ENCODE measurements at places on chromosomes 3 and 15.

GRCh38 chr3:14209581-14210289 lies 31.1 kb downstream of the LSM3 start:
- no peak for DNase-seq

- DNase-seq, result no peak
These were observed 20.8 kb downstream of the FAM174B start for GRCh38 chr15:92634671-92635201.

DNA sequence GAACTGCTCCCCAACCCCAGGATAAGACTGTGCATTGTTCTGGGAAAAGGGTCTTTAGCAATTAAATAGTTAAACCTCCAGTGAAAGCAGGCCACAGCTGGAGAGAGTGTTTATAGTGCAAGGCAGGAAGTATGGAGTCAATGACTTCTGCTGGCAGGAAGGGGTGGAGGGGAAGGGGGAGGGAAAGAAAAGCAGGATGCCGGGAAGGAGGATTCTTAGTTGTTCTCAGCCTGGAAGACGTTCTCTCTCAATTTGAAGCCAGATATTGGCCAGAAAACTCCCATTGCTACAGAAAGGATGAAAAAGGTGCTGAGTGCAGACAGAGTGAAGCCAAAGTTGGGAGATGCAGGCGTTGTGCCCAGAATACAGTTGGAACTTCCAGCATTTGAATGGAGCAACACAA lies 35.7 kb upstream of the ACTL6A start:
- peak; percentile 93 for DNase-seq

GRCh38 chr3:149291178-149291577 lies 42.3 kb downstream of the TM4SF18 start:
- no peak for DNase-seq

GRCh38 chr15:59296181-59296617 lies 76.5 kb downstream of the MYO1E start:
- no peak for DNase-seq

- no peak for DNase-seq
These were observed 3.1 kb upstream of the EXOG start for GRCh38 chr3:38493031-38493430.

- no peak for DNase-seq
These were observed 56.5 kb downstream of the MCTP2 start for GRCh38 chr15:94287794-94288246.

DNA sequence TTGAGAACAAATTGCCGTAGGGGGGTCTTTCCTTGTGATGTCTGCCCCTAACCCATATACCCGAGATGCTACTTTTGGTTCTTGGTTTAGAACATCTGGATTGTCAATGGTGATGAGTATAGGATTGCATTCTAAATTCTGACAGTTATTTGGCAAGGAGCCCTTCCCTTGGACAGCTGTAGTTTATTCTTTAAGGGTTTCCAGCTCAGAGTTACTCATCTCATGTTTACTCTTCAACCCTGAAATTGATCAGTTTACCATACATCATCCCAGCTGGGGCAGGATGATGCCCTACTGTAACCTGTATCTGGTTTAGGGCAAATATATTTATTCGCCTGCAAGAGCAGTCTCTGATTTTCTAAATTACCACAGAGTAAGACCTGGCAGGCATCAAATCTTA lies 85.7 kb upstream of the XCR1 start:
- DNase-seq, result no peak

DNA sequence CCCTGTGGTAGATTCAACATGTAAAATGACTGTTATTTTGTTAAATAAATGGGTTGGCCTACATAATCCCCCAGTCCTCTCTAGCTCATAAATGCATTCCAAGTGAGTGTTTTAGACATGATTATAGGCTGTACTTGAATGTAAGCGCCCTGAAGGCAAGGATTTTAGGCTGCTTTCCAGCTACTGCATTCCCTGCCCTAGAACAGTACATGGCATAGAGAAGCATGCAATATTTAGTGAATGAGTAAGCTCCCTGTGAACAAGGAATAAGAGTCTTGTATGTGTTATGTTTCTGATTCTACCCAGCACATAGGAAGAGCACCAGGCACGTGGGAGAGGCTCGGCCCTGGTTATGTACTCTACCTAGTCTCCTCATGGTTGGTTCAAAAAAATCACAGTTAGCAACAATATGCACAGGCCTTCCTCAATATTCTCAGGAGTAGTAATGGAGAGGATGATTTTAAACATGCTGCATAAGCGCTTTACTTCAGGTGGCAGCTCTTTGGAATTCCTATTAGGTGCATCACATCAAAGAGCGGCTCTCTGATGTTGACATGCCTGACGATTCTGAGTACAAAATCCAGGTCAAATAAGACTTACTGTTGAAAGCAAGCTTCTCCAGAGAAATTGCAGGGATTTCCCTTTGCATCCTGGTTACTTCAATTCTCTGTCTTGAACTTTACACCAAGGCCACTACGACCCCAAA lies 456.6 kb downstream of the MAGI1 start:
- DNase-seq, result no peak

- no peak for DNase-seq
These were observed 3.4 kb downstream of the KLHL40 start for GRCh38 chr3:42688487-42689420.

- no peak for DNase-seq
These were observed 31.2 kb downstream of the PLA1A start for GRCh38 chr3:119628816-119629445.

- no peak for DNase-seq
These were observed 562.1 kb downstream of the IGSF11 start for GRCh38 chr3:118472586-118472985.

GRCh38 chr3:65173841-65174240 lies 486.0 kb upstream of the ADAMTS9 start:
- no peak for DNase-seq

GRCh38 chr3:21642433-21642832 lies 108.6 kb downstream of the ZNF385D start:
- no peak for DNase-seq

DNA sequence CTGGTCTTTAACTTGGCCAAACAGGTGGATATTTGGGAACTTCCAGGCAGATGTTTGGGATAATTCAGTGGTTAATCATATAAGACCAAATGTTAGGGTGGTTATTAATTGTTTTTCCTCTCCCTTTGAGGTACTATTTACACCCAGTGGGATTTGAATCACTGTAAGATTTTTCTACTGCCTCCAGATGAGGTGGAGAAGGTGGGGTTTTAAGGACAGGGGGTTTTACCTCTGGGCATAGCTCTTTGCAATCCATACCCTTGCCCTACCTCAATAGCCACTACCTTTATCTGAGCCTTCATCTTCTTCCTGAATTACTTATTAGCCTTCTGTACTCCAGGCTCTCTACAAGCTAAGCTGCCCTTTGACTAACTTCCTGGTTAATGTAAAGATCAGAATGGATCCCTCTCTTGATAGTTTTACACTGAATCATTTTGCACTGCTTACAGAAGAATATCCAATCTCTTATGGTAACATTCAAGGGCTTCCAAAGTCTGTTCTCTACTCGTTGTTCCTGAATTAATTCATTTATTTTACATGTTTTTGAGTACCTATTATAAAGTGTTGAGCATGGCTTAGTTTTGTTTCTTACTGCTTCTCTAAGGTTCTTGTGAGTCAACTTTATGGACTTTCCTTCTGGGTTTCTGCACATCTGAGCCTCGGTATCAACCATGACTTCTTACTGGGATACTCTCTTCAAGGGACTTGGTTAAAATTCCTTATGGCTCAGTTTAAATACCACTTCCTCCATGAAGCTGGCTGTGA lies 331.2 kb upstream of the TBL1XR1 start:
- DNase-seq, result no peak

DNA sequence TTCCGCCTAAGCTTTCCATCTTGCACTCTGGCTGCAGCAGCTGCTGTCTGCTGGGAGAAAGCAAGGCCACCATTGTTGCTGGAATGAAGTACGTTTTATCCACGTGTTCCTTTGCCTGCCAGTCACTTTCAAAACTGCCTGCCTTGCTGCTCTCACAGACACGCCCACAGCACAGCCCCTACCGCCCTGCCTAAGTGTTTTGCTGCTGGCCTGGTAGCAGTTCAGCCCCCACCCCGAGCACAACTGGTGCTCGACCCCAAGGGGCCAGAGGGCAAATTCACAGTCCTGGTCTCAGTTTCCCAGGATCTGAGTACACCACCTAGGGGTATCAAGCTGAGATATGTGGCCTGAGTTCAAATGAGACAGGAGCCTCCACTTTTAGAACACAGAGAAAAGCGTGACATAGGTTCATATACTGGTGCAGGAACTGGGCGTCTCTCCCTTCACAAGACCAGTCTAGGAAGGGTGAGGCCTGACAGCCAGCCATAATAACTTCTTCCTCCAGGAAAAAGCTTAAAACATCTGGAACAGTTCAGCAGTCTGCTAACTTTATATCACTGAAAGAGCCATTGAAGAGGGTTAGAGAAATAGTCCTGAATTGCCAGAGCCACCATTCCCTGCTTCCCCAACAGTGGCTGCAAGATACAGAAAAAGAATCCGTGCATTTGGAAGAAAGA lies 1012.3 kb downstream of the ZPLD1 start:
- no peak for DNase-seq

GRCh38 chr3:52771334-52771681 lies 568 bp upstream of the NEK4 start:
- no peak for DNase-seq

- no peak for DNase-seq
These were observed 40.8 kb downstream of the KCNAB1 start for GRCh38 chr3:156161172-156161571.

GRCh38 chr15:36632226-36632625 lies 52.8 kb downstream of the CDIN1 start:
- DNase-seq, result no peak

DNA sequence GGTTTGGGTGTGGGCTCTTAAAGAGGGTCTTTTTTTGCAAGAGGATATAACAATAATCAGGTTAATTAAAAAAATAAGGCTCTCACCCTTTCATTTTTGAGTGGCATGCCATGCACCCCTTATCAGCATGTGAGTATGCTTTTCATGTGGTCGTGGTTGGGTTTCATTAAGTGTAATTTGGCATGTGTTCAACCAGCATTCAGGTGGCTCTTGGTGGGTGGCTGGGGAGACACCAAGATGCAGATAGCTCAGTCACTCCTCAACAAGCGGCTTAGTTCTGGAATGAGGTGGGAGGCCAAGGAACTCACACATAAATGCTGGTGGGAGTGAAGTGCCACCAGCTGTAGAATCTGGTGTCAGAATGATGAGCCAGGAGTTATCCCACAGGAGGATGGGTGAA lies 66.8 kb downstream of the FLNB start:
- DNase-seq, result no peak

GRCh38 chr3:98728672-98729071 lies 34.5 kb upstream of the ST3GAL6 start:
- DNase-seq, result no peak

DNA sequence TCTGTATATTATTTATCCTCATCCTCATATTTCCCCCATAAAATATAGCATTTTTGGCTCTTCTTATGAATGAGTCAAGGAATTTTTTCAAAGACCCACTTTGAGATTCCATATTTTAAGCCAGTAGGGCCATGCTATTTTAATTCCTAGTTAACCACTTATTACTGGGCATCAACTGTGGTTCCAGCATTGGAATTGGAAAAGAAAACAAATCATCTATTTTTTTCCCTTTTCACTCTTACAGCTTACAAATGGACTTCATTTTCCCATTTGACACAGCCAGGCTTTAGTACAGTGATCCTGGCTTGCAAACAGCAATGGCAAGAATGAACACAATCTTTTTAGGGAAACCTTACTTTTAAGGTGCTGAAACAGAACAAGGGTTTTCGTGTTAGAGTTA lies 19.4 kb upstream of the PLCL2 start:
- DNase-seq, result no peak

- DNase-seq, result no peak
These were observed 830 bp upstream of the RNF13 start for GRCh38 chr3:149812165-149812605.

DNA sequence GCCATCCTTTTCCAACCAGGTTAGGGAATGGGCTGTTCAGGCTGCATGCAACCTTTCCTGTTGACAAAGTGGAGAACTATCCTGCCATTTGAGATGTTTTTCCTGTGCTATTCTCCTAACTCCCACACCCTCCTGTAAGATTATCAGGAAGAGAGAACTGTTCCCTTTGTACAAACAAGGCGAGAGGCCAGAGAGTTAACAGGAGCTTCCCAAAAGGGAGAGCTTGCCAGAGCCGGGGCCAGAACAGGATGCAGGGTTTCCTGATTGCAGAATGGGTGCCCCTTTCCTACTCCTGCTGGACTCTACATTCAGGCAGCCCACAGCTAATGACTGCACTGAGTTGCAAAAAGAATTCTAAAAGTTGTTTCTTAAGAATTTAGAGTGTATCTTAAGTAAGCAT lies 17.1 kb downstream of the PML start:
- no peak for DNase-seq

DNA sequence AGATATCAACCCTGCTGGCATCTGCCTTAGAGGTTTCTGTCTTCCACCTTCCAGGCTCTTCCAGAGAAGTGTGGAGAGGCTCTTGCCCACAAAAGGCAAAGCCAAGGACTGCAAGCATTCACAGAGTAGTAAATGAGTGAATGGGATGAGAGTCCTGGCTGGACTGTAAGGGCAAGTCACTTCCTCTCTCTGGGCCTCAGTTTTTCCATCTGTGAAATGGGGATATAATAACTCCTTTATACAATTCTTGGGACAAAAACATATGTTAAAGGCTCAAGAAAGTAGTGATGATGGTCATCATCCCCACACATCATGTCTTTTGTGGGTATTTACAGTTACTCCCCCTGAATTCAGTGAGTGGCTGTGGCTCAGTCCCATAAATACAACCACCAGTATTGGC lies 10.7 kb upstream of the FGD5 start:
- DNase-seq, result no peak

DNA sequence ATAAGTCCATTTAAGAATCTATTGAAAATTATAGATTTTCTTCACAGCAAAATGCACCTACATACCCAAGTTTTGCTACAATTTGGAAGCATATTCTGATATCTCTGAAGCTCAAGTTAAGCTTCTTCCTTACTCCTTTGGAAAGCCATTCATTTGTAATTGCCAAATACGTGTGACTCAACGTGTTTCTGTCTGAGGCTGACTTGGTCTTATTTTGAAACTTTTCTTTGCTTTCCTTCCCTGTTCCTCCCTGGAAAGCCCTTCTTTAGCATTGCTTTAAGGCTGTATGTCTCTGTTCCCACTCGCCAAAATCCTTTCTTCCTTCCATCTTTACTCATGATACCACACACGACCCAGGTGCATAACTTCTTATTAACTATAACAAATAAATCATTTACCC lies 232.0 kb downstream of the ZBBX start:
- DNase-seq, result no peak

DNA sequence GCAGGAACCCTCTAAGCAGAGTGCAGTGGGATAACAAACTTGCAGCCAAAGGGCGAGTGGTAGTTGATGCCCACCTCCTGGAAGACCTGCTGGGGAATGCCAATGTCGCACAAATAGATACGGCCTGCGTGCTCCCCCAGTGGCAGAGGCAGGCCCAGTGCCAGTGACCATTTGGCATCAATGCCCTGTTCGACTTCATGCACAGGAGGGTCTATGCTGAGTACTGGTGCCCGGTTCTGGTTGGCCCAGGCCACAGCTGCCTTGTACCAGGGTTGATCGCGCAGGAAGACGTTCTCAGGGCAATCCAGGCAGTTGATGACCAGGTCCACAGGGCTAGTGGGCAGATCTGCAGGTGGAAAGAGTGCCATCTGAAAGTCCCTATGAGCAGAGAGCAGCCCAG lies 17.0 kb downstream of the CLK3 start:
- DNase-seq, result no peak

- no peak for DNase-seq
These were observed 13.7 kb upstream of the SERPINI2 start for GRCh38 chr3:167487556-167487955.

GRCh38 chr3:33665294-33665693 lies 52.8 kb downstream of the CLASP2 start:
- DNase-seq, result no peak

- DNase-seq, result peak; percentile 30
These were observed 57.1 kb upstream of the WNT5A start for GRCh38 chr3:55544219-55544618.

All from SK-N-MC (cell line).